ENCODE measurements at places on chromosomes 6 and 20. TPM values are rescaled to one million over a fixed set of nuclear protein-coding genes. Genes with fewer than 3 reads are reported as not detected.

PRPF6 gene
- total RNA-seq: 43.8 TPM

FAM209B gene
- total RNA-seq: not detected

ZBP1 gene
- total RNA-seq: 0.84 TPM

GNRH2 gene
- total RNA-seq: not detected

APCDD1L gene
- not detected for total RNA-seq

DNAAF9 gene
- 30.3 TPM for total RNA-seq

ZNF311 gene
- 0.56 TPM for total RNA-seq

SPINT3 gene
- not detected for total RNA-seq

CTAGE9 gene
- total RNA-seq: not detected

BCAS1 gene
- 0.50 TPM for total RNA-seq

SNRPB gene
- total RNA-seq: 170 TPM

DNA sequence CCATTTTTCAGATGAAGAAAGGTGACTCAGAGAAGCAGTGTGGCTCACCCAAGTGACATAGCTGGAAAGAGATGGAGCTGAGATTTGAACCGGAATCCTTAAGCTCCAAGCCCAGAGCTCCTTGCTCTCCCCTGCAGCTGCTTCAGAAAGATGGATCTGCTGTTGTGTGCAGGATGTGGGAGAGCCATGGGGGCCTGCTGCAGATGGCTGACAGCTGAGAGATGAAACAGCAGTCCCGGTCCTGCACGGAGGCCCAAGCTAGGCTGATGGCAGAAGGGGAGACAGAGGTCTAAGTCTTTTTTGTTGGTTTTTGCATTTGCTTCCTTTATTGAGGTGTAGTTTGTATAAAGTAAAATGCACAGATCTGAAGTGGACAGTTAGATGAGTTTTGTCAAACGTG lies 69.8 kb upstream of the FOXP4 start:
- DNase-seq: no peak

- DNase-seq: no peak
Observed at GRCh38 chr6:33772082-33772830, 16.7 kb downstream of the LEMD2 start.

DNA sequence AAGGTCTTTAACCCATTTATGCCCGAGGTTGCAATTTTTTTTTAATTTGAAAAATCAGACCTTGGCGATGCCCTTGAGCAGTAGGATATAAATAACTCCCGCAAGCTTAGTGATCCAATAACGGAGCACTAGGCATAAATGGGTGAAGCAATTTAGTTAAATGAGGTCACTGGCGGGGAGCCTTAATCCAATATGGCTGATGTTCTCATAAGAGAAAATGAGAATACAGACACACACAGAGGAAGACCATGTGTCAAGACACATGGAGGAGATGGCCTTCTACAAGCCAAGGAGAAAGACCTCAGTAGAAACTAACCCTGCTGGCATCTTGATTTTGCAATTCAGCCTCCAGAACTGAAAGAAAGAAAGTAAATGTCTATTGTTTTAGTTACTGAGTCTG lies 735 bp downstream of the SIRPG start:
- DNase-seq: no peak

- DNase-seq: no peak
Observed at GRCh38 chr6:5466281-5467136, 205.2 kb downstream of the FARS2 start.

DNA sequence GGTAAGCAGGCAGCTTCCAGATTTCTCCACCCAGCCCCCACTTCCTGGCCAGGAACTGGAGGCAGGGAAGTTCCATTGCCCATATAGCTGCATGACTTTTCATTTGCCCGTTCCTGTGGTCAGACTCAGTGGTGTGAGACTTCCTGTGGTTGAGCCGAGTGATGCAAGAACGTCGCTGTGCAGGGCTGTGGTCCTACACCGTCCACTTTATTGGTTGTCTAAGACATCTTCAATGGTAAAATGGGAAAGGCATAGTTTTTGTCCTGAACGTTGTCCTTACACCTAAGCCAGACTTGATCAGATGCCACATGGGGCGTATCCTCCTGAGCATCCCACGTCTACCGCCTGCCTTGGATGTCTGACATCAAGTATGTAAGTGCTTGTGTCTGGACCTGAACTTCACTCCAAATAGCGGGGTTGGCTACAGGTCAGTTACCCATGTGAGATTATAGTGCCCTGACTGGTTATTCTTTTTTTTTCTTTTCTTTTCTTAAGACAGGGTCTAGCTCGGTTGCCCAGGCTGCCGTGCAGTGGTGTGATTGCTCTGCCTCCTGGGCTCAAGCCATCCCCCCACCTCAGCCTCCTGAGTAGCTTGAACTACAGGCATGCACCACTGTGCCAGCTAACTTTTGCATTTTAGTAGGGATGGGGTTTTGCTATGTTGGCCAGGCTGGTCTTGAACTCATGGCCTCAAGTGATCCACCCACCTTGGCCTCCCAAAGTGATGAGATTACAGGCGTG lies 25.9 kb upstream of the GTSF1L start:
- no peak for DNase-seq

DNA sequence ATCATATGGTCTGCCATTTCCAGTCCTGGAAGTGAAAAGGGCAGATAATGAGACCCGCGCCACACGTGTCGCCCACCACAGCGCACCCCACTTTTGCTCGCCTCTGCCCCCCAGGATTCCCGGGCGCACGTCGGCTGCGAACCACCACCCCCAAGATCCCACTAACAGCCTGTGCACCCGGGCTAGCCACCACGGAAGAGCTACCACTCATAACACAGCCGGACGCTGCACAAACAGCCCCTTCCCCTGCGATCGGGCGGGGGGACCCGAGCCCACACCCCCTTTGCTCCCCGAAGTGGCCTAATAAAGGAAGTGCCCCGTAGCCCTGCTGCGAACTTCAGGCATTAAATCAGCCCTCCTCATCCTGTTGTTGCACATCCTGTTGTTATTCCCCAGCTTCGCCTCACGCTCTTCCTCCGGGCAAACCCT lies 506 bp downstream of the CITED2 start:
- DNase-seq: no peak

- DNase-seq: no peak
Observed at GRCh38 chr6:160027931-160028330, 59.0 kb downstream of the IGF2R start.

DNA sequence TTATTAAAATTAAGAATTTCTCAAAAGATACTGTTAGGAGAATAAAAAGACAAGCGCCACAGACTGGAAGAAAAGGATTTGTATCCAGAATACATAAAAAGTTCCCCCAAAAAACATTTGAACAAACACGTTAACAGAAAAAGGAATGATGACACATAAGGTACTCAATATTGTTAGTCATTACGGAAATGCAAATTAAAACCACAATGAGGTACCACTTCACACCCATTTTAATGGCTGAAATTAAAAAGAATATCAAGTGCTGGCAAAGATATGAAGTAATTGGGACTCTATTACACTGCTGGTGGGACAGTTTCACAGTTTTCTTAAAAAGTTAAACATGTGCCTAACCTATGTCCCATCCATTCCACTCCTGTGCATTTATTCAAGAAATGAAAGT lies 51.4 kb downstream of the HECA start:
- DNase-seq: no peak

DNA sequence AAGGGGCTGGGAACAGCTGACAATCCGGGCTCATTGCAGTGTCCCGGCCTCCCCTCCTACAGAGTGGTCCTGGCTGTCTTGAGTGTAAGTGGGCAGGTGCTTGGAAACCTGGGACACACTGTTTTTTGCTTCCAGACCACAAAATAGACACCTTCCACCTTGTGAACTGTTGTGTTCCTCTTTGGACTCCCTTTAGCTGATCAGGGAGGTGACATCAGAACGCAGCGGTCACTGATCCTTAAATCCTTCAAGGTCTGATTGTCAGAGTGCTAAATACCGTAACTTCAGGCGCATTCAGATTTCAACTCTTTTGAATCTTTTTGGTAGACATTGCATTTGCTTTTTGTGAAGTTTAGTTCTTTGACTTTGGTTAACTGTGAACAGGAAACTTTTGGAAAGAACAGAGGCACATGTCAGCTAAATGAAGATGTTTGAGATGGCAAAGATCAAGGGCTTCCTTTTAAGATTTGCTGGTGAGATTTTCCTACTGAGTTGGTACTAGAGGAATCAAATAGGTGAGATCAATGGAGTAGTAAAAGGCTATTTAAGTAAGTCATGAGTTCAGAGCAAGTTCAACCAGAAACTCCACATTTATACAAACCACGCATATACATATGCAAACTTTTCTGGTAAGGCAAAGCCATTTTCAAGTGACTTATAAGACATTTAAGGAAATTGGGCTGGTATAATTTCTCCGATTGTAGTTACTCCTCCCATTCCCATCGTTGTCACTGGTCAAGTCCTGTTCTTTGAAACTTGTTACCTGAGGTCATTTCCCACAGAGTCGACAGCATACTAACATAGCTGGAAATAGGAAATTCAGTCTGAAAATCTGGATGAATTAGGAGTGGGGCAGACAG lies 6.3 kb downstream of the PPP1R3G start:
- DNase-seq: no peak

DNA sequence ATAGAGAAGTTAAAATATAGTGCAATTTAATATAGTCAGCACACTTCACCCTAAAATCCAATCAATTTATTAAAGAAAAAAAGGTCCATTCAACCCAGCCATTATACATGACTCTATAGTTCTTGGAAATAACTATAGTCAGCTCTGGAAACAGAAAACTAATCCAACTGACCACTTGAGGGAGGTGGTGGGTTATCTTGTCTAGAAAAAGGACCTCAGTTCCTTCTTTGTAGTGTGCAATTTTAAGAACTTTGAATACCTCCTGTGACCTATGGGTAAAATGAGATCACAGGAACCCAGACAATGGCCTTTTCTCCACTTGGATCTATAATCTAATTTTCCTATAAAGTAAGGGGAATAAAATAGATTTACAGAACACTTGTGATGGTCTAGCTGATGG lies 163.6 kb upstream of the CENPW start:
- DNase-seq: no peak

DNA sequence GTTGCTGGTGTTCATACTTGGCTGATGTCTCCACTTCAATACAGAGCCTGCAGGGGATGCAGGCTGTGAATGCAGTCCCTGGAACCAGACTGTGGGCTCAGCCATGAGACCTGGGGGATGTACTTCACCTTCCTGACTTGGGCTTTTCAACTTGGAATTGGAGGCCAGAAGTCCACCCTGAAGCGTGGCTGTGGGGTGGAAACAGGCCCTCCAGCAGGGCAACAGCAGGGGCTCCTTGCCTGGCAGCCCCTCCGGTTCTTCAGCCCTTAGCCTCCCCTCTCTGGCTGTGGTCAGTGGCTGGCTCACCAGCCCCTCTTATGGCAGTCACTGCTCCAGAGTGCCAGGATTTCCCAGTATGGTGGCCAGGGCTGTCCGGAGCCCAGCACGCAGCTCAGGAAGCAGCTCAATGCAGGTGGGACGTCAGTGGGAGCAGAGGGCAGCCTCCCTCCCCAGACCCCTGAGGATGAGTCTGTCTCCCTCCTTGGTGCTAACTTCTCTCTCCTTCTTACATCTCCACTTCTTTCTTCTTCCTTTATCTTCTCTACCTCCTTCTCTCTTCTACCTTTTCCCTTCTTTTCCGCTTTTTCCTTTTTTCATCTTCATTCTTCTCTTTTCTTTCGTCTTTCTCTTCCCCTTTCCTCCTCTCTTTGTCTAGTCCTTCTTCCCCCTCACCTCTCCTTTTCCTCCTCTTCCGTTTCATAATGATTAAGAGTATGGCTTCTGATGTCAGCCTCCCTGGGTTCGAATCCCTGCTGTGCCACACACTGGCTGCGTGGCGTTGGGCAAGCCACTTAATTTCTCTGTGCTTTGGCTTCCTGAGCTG lies 45.3 kb downstream of the SLC52A3 start:
- DNase-seq: no peak

- no peak for DNase-seq
Observed at GRCh38 chr6:53441035-53441493, 92.3 kb upstream of the ELOVL5 start.

GRCh38 chr6:152348116-152348515 lies 289.0 kb downstream of the SYNE1 start:
- no peak for DNase-seq

- no peak for DNase-seq
Observed at GRCh38 chr20:37992802-37993409, 40.4 kb downstream of the TTI1 start.

DNA sequence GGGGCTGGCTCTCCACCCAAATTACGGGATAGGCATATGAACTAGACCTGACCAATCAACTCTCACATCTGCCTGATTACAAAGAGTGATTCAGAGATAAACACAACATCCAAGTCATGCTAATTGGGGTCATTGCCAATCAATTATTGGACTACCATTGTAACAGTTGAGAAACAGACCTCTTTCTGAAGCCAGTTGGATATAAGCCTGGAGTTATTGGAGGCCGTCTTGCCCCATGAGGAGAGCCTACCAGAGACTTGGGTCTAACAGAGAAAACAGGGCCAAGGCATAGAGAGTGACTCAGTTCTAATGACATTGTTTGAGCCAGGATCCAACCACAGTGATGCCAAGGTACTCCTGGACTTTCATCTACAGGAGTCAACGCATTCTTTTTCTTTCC lies 39.4 kb upstream of the HIVEP2 start:
- no peak for DNase-seq

GRCh38 chr6:39446909-39447308 lies 124.4 kb upstream of the KCNK16 start:
- no peak for DNase-seq

All from omental fat pad (tissue), 4 donors.